ENCODE measurements at places on chromosomes 1 and 21.

DNA sequence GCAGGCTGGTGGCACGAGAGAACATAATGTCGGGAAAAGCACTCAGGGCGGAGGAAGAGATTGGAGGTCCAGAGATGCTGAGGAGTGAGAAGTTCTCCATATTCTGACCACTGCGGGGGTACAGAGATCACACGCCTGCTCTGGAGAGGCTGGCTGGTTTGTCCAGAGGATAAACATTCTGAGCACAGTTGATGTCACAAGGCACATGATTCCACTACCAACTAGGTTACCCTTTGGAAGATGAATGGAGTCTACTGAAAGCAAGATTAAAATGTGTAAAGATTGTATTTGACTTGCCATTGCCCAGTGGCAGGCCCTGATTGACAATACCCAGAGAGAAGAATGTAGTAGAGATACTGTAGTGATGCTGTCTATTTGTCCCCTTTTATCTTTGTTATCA lies at the start of gene SPATA46:
Gene SPATA46, minus strand, starts transcription at position 164 of the 400 bp plus-strand sequence. Its CDS starts 64 bp downstream, at position 100.
- no peak for DNase-seq

- DNase-seq = no peak
Measured at GRCh38 chr1:230149751-230150584, 82.9 kb downstream of the GALNT2 start.

- no peak for DNase-seq
Measured at GRCh38 chr1:82464362-82465001, 663.7 kb downstream of the ADGRL2 start.

DNA sequence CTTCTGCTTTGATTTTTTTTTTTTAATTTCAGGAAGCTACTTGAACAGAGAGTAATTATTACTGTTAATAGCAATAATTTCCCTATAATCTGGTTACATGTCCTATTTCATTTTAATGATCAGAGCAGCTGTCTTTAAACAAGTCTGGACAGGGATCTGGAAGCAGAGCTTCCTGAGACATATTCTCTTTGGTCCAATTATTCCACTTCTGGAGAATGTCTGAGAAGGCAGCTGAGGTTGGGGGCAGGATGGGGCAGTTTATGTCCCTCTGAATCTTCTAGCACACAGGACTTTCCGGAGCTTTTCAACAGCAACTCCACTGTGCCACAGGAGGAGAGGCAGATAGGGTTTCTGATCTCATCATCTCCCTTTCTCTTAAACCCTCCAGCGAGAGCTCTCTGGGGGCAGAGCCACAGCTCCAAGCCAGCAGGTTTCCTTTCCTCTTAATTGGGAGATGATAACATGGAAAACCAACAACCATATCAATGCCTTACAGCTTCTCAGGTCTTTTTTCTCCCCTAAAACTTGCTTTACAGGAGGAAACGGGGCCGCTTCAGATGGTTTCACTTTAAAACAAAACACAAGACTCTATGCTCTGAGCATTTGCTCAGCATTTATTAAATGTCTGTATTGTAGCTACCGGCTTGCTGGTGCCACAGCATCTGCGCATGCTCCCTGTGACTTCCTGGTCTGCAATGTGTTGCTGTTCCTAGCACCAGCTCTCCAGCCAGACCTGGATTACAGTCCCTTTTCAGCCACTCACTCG lies 425.7 kb upstream of the USP24 start:
- DNase-seq = peak; percentile 20

Measured in stimulated activated CD4-positive, alpha-beta T cell treated with anti-CD3 and anti-CD28 coated beads, Interleukin-12 subunit alpha, Interleukin-12 subunit beta, amount 100 ng/mL, for 4 hours (primary cell).